NCI-H2081 (cell line): ENCODE measurements at places on chromosomes 7 and 10.

- DNase-seq = peak; percentile 99
Measured at GRCh38 chr7:36945612-36946400, 221.5 kb upstream of the AOAH start.

- DNase-seq = no peak
Measured at GRCh38 chr10:34231441-34232180, 583.5 kb downstream of the PARD3 start.

DNA sequence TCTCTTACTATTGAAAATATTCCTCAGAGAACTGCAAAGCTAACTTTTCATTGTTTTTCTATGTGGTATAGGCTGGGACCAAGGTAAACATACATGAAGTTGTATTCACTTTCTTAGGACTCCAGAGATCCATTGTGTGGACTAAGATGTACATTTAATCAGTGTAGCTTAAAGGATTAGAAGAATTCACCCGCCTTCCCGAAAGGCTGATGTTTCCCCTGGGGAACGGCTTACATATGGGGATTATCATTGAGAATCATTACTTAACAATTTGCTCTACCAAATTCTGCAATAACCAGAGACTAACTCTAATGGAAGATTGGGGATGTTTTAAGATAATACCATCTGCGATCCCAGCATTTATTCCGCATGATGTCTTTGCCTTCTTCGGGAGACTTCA, 257.1 kb upstream of the KIAA1217 start:
- DNase-seq = no peak

GRCh38 chr10:73774637-73775036, 7.2 kb upstream of the CHCHD1 start:
- DNase-seq = no peak

- DNase-seq = no peak
Measured at GRCh38 chr10:29084681-29085307, 204.1 kb upstream of the LYZL1 start.

DNA sequence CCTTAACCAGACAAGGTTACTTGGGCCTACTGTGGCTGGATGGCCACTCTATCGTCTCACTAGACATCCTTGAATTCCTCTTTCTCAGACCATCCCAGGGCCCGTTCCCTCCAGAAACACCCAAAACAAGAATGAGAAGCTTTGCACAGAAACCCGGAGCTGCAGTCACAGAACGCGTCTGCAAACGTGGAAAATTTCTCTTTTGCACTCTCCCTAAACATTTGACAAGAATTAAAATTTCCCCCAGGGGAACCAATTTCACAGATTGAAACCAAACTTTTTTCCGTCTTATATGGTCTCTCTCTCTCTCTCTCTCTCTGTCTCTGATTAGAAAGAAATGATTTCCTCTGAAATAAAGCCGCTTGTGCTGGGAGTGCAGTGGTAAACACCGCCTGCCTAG, 120.7 kb downstream of the MKX start:
- no peak for DNase-seq

- DNase-seq = no peak
Measured at GRCh38 chr10:133150656-133151055, 9.4 kb upstream of the KNDC1 start.

DNA sequence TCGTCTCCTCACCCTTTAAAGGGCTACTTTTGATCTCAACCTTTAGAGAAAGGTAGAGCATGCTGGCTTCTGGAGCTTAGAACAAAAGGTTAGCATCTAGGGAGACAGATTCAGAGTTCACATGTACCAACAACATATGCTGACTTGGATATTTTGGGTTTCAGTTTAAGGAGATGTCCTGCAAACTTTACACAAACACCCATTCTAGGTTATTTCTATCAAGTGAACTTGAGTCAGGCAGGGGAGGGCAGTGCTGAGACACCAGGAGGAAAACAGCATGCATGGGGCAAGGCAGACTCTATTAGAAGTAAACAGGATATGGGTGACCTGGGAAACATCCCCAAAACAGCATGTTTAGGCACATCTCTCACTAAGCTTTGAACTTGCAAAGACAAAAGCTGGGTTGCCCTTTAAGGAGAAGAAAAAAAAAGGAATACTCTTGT, 43.8 kb downstream of the ARL4A start:
- DNase-seq = no peak

- no peak for DNase-seq
Measured at GRCh38 chr10:100745882-100746783, 751 bp downstream of the PAX2 start.

DNA sequence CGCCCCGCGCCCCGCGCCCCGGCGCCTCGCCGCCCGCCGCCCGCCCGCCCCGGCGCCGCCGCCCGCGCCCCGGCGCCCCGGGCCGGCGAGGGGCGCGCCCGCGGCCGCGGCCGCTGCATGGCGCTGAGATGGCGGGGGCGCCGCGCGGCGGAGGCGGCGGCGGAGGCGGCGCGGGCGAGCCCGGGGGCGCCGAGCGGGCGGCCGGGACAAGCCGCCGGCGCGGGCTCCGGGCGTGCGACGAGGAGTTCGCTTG, 174 bp downstream of the ADCY1 start:
- no peak for DNase-seq

DNA sequence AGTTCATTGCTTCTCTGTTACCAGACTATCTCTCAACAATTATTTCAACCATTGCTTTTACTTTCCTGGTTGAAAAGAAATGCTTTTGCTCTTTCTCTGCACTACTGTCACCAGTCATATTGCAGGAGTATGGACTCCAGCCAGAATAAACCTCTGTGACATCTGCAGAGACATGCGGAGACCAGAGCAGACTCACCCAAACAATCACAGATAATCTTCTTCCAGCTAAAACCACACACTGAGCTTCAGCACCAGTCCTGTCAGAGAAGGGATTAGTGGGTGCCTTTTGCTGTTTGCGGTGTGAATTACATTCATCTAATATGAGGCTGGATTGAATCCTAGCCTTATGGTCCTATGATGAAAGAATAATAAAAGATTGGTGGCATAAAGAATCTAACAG, 258.6 kb downstream of the CNTNAP2 start:
- DNase-seq = peak; percentile 55

DNA sequence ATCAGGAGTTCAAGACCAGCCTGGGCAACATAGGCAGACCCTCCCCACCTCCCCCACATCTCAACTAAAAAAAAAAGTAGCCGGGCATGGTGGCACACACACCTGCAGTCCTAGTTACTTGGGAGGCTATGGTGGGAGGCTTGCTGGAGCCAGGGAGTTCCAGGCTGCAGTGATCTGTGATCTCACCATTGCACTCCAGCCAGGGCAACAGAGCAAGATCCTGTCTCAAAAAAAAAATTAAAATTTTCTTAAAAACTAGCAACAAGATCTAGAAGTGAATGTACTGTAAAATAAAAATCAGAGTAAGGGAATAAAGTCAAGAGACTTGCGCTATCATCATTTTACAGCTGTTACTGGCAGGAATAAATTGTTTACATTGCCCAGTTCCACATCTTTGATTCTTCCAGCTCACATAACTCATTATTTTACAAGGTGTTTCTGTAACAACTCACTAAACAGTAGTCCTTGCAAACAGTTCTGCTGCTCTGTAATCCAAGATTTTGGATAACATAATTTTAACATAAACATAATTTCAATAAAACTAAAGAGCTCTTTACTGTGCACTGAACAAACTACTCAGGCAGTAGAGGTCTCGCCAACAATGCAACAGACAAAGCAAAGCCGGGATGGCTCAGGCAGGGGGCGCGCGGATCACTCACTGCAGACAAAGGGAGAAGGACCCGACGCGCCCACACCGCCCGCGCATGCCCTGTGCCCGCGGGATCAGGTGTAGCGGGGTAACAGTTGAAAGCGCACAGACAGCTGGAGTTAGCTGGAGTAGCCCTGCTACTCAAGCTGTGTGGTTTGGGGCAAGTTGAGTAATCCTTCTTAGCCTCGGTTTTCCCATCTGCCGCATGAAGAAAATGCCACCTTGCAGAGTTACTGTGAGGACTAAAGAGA, 73.3 kb upstream of the NFE2L3 start:
- DNase-seq = peak; percentile 92

DNA sequence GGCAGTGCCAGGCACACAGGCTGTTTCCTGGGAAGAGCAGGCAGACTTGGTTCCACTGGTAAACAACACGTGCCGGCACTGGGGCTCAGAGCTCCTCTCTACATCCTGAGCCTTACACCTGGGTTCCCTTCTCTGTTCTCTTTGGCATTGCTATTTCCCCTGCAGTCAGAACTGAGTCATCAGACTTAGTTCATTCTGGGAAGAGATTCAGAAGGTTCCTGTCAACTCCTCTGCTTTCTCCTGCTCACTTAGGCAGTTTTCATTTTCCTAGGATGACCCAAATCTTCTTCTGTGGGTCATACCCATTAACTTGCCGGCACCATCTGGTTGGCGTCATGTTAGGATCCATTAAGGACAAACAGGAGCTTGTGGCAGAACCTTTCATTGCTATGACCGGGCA, 33.4 kb upstream of the LRRC18 start:
- DNase-seq = no peak

GRCh38 chr10:63631991-63632390, 110.8 kb downstream of the REEP3 start:
- no peak for DNase-seq

DNA sequence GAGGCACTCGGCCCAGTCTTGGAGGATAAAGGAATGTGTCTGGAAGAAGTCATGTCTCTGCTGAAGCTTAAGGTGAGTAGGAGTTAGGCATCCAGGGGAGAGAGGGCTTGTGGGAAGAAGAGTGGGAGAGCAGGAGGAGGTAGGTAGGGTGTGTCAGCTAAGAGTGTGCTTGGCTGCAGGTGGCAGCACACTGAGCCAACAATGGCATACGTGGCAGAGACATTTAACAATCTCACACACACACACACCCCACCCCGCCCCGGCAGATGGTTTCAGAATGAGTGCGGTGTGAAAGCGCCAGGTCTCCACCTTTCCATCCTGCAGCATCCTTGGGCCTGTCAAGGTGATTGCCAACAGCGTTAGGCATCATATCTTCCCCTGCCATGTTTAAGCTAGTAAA, 11.2 kb upstream of the ARPC1A start:
- no peak for DNase-seq

- no peak for DNase-seq
Measured at GRCh38 chr7:26374647-26375373, 83.1 kb downstream of the SNX10 start.

DNA sequence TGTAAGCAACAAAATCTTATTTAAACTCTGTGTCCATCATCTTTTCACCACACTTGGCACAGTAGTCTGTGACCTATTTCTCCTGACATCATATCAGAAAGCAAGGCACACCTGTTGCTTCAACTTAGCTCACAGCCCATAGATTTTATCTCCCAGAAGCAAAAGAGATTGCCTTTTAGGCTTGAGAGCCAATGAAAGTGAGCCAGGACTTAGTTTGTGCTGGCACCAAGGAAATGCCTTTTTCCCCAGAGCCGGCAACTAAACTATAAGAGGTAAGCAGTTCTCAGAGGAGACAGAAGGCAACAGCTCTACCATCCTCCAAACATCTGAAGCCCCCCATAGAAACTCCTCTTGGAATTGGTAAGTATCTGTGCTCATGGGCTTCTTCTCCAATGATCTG, at the start of gene ACSM6:
Gene ACSM6, plus strand, starts transcription at position 295 of the 400 bp plus-strand sequence. CDS start 248 bp downstream, outside the sequence.
- DNase-seq = no peak

GRCh38 chr10:34966040-34966439, 124.1 kb downstream of the CUL2 start:
- no peak for DNase-seq

DNA sequence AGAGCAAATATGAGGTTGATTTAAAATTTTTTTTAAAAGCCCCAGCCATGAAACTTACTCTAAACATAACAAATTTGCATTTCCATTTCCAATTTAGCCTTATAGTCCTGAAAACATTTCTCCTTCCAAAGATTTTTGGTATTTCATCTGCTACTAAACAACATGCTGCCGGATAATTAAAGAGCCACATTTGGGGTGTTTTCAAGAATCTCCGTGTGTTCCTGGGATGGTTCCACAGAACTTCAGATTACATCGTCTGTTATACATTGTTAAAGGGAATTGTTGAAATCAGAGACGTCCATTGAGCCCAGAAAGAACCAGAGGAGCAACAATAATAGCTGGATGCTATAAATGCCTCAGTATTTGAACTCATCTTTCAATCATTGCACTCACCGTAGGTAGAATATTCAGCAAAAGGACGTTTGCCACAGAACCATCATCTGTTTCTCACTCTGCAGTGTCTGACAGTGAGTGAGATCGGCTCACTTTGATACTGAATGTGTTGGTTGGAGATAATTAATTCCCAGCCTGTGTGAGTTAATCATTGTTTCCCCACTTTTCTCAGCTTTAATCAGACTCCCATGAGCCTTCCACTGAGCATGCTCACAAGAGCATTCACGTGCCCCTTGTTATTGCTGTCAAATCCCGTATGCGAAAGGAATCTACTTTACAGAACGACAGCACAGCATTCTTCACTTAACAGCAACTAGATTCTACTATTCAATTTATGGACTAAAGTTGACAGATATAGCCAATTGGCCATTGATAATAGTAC, 128.4 kb upstream of the PALS2 start:
- no peak for DNase-seq

DNA sequence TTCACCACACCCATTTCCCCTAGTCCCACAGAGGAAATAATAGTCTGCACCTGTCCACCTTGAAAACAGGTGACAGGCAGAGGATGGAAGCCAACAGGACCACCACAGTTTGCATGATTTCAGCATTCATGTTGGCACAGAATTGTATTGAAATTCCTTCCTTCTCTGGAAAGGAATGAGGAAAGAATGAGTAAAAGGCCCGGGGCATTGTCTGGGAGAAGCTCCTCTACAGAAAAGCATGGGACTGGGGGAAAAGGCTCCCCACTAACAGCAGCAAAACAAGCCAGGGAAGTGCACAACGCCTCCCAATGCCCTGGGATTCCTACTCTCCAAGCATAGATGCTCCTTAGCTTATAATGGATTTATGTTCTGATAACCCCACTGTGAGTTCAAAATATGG, 28.5 kb upstream of the TOMM7 start:
- no peak for DNase-seq

DNA sequence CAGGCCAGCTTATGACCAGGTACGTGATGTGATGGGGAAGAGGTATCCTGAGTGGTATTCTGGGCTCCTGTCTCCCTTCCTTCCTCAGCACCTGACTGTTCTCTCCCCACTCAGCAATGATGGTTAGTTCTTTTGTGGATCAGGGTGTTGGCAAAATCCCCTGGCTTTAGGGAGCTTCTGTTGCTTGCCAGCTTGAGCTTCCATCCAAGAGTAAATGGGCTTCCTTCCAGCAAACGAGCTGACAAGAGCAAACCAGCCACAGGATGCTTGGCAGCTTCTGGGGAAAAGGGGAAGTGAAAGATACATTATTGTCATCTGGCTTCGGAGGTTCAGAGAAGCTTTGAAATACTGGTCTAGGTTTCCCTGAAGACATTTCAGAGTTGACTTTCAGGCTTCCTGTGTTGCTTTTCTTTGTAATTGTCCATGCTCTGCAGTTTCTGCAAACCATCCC, 5.2 kb downstream of the DUSP5 start:
- DNase-seq = peak; percentile 38

GRCh38 chr10:70672165-70673042, at the start of gene ADAMTS14:
ADAMTS14 (plus strand) TSS chr10:70672506; CDS start chr10:70672803, 297 bp downstream.
- peak; percentile 51 for DNase-seq
